ENCODE measurements at places on chromosomes 16 and 17.

DNA sequence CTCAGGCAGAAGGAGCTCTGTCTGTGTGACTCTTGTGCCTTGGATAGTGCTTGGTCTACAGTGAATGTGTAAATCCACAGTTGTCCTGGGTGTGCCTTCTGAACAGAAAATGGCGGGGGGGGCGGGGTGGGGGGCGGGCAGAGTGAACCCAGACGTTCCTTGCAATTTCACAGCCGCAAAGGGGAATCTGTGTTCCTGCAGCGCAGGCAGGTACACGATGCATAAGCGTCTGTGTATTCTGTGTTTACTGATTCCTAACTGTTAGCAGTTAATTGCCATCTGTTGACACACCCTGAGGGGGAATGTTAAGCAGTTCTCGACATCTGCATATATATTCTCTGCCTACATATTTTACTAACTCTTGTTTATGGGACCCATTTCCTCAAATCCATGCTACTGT lies 123.5 kb upstream of the ZFHX3 start:
- peak; percentile 58 for DNase-seq

- peak; percentile 86 for DNase-seq
Observed at GRCh38 chr16:56930486-56931270, 1.3 kb upstream of the HERPUD1 start.

GRCh38 chr17:43766413-43767052 lies 7.9 kb upstream of the SOST start:
- DNase-seq, result no peak

DNA sequence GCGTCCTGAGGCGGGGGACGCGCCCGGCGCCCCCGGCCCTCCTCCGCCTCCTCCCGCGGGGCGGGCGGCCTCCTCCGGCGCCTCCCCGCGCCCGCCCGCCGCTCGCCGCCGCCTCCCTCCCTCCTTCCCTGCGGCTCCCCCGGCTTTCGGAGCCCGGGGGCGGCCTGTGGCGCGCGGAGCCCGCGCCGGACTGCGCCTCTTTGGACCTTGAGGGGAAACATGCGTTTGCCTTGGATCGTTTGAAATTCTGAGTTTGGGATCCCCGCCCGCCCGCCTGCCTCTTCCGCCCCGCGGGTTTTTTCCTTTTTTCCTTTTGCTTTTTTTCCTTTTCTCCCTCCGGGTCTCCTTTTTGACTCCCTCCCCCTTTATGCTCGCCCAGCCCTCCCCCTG lies 390 bp downstream of the ZNRF1 start:
- no peak for DNase-seq

DNA sequence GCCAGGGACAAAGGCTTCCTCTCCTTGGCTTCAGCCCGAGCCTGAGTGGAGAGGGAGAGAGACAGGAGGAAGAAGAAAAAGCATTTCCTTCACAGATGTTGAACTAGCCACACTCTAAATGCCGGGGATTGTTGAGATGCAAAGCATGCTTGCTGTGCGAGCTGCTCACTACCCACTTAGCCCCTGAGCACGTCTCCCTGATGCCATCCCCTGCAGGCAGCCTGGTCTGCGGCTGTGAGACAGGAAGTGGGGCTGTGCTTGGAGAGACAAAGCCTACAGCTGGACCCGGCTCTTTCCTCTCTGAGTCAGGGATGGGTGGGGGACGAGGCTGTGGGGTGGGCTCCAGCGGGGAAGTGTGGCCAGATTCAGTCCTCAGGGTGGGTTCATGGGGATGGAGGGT lies 13.7 kb downstream of the WNT9B start:
- DNase-seq, result no peak

- no peak for DNase-seq
Observed at GRCh38 chr17:58531661-58532554, 17.5 kb upstream of the MTMR4 start.

DNA sequence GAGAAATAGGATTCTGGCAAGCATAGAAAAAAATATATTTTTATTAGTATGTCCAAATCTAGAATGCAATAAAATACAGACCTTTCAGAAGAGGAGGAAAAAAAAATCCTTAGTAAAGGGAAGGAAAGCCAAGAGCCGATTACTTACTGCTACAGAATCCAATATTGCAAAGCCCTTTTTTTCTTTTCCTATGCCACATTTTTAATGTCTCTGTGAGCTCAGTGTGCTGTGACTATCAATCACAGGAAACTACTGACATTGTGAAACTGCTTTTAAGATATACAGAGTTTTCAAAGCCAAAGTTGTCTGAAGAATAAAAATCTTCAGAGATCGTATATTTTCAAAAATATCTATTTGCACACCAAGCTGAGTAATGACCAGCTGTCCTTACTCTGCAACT lies 120.4 kb downstream of the CHD9NB start:
- no peak for DNase-seq

- peak; percentile 96 for DNase-seq
Observed at GRCh38 chr16:85293904-85294642, 181.8 kb upstream of the CIBAR2 start.

GRCh38 chr17:42155614-42156045 lies 841 bp upstream of the RAB5C start:
- no peak for DNase-seq

DNA sequence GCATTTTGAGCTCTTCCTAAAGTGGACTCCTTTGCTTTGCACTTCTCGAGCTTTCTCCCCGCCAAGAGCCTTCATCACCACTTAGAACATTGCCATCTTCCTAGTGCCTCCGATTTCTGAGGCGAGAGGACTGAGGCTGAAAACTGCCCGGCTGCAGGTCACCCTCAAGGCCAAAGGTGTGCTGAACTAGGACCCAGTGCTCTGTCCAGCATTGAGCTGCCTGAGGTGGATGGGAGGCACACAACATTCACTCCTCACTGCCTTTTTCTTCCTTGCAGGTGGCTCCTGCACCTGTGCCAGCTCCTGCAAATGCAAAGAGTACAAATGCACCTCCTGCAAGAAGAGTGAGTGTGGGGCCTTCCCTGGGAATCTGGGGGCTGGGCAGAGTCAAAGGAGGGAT lies 5.4 kb downstream of the MT1A start:
- DNase-seq, result no peak

DNA sequence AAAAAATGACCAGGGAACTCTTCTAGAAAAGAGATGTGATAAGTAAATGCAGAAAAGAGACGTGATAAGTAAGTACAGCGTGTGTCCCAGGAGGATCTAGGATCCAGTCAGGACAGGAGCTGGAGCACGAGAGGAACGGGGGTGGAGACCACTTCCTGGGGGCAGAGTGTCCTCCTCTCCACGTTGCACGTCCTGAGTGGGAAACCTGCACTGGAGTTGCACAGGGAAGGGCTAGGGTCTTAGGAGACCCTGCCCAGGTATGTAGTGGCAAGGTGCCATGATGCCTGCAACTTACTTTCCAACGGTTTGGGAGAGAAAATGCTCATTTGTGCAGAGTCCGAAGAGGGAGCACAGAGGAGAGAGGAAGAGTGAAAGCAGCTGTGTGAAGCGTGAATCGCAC lies 55.8 kb downstream of the RNF213 start:
- no peak for DNase-seq

DNA sequence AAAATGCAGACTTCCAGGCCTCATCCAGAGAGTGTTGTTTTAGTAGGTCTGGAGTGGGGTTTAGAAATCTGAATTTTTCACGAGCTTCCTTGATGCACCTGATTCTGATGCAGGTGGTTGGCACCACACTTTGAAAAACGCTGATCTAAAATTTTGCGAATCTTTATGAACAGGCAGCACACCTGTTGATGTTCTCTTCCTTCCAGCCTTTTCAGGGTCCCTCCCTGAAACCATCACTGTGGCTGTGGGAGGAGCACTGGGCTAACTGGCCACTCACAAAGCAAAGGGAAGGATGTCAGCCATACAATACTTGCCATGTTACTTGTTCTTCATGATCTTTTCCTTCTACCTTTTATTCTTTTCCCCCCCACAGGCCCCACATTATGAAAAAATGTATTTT lies 14.2 kb downstream of the LDAF1 start:
- no peak for DNase-seq

- DNase-seq, result no peak
Observed at GRCh38 chr17:57562184-57562698, 182.9 kb downstream of the CCDC182 start.

- no peak for DNase-seq
Observed at GRCh38 chr16:87345726-87346424, 28.7 kb upstream of the C16orf95 start.

GRCh38 chr17:17941015-17941414 lies 31.2 kb downstream of the TOM1L2 start:
- no peak for DNase-seq

DNA sequence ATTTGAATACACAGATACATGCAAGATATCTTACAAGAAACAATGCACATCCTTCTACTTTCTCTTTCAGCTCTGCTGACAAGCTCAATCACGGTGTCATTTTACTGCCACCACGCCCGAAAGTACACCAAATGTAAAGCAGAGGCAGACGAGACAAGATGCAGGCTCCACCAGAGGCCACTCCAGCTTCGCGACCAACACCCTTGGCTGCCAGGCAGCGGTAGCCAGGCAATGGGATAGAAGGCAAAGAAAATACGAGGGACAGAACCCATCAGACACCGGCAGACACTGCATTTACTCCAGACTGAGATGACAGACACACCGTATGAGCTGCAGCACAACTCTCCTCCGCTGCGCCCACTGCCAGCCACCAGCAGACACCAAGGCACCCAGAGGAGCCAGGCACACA lies 41.0 kb downstream of the USP22 start:
- DNase-seq, result no peak

- DNase-seq, result no peak
Observed at GRCh38 chr17:16351831-16352230, 1.4 kb downstream of the CENPV start.
